ENCODE measurements at places on chromosomes 4 and X. TPM values are rescaled to one million over a fixed set of nuclear protein-coding genes. Genes with fewer than 3 reads are reported as not detected.

Gene LDB2
- not detected for total RNA-seq

DNA sequence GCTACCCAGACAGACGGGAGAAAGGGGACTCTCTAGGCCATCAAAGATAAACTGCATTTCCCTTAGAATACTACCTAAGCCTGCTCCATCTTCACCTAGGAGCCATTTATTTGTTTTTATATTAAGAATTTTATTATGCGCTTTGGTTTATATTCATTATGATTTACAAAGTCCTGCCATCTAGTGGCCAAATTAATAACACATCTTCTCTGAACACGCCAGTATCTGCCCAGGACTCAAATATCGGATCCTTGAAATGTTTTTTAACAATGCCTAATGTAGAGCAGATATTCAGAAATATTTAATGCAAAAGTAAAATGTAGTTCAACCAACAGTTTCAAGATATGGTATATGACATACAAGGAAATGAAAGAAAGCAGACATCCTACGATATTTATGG is 20.8 kb upstream of the PRPS2 start:
- no peaks in the 10 kb centered on the region for H3K36me3 ChIP-seq
- H3K27ac ChIP-seq: no peak overlapping the region
- DNase-seq: no peak
- no peaks in the 10 kb centered on the region for H3K4me1 ChIP-seq
- H3K27me3 ChIP-seq: no peaks in the 10 kb centered on the region

Gene RENBP
- total RNA-seq: 0.62 TPM

GRCh38 chrX:103215425-103215991 is 600 bp downstream of the BEX4 start:
- peaks cover 13% of the 10 kb centered on the region for H3K27me3 ChIP-seq
- DNase-seq: no peak
- H3K4me1 ChIP-seq: peaks cover 5% of the 10 kb centered on the region
- no peak overlapping the region for H3K27ac ChIP-seq
- H3K4me3 ChIP-seq: peak overlapping the region; percentile 50

GRCh38 chrX:9333873-9334560 is 130.8 kb upstream of the TBL1X start:
- no peak for DNase-seq
- no peaks in the 10 kb centered on the region for H3K4me1 ChIP-seq
- no peaks in the 10 kb centered on the region for H3K36me3 ChIP-seq

GRCh38 chrX:920234-920799 is 289.7 kb downstream of the SHOX start:
- DNase-seq: no peak
- H3K27me3 ChIP-seq: no peaks in the 10 kb centered on the region
- H3K36me3 ChIP-seq: no peaks in the 10 kb centered on the region
- H3K4me1 ChIP-seq: no peaks in the 10 kb centered on the region
- H3K27ac ChIP-seq: no peak overlapping the region

Gene AMMECR1
- total RNA-seq: 15.0 TPM

DNA sequence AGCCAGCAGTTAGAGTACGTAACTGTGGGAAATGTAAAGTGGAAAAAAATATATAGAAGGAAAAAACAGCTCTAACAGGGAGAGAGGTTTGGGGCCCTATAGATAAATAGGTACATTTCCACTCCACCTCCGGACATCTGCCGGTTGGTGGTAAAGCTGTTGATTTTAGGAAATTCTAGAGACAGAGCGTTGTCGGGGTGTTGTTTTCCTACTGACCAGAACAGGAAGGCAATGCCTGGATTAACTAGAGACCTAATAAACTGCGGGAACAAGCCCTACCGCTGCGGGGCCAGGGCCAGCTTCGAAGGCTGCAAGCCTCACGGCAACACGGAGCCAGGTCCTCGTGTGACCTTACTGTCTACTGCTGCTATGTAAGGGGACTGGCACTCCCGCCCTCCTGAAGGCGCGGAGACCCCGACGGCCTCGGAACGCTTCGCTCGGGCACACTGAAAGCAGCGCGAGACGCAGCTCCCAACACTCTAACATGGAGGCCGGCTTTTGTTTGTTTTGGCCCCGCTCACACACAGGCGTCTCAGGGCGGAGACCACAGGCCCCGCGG is 702 bp upstream of the CDKN2AIP start:
- H3K36me3 ChIP-seq: peaks cover 29% of the 10 kb centered on the region
- peaks cover 46% of the 10 kb centered on the region for H3K4me1 ChIP-seq
- H3K27ac ChIP-seq: peak overlapping the region; percentile 98
- H3K27me3 ChIP-seq: no peaks in the 10 kb centered on the region
- H3K4me3 ChIP-seq: peak overlapping the region; percentile 86
- DNase-seq: no peak

DNA sequence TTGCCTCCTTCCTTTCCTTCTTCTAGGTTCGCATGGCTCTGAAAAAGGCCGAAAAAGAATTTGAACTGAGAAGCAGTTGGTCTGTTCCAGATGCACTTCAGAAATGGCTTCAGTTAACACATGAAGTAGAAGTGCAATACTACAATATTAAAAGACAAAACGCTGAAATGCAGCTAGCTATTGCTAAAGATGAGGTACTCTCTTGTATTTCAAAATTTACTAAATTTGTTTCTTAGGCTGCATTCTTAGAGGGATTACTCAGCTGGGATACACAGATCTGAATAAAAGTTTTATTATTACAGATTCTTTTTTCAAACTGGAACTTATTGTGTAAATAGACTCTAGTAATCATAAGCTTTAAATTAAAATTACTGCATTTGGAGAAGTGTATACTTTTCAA is 146.9 kb downstream of the STIM2 start:
- no peak overlapping the region for H3K27ac ChIP-seq
- H3K27me3 ChIP-seq: no peaks in the 10 kb centered on the region
- no peaks in the 10 kb centered on the region for H3K4me1 ChIP-seq
- H3K36me3 ChIP-seq: no peaks in the 10 kb centered on the region

GRCh38 chrX:19720236-19720635 is 167.2 kb downstream of the SH3KBP1 start:
- no peak overlapping the region for H3K27ac ChIP-seq
- no peaks in the 10 kb centered on the region for H3K27me3 ChIP-seq
- no peaks in the 10 kb centered on the region for H3K36me3 ChIP-seq
- DNase-seq: no peak

- no peaks in the 10 kb centered on the region for H3K27me3 ChIP-seq
- no peaks in the 10 kb centered on the region for H3K4me1 ChIP-seq
- H3K27ac ChIP-seq: no peak overlapping the region
- H3K36me3 ChIP-seq: no peaks in the 10 kb centered on the region
- no peak overlapping the region for H3K4me3 ChIP-seq
Observed at GRCh38 chrX:67415937-67416336, 127.9 kb upstream of the AR start.

DNA sequence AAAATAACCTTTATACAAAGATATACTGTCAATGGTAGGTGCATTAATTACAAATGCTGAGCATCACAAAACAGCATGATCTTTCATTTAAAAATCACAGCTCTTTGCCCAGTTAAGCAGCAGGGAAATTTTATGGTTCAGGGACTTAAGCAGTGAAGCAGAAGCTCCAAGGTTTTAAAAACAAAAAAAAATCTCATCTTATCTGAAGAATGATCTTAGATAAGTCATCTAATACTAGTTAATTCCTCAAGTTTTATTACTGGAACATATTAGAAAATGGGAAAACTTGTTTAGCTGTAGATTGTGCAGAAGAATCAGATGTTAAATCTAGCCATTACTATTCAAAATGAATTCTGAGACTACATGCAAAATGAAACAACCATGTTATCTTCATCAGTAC is 289.9 kb downstream of the GASK1B start:
- no peak overlapping the region for H3K4me3 ChIP-seq
- DNase-seq: no peak
- H3K4me1 ChIP-seq: no peaks in the 10 kb centered on the region
- H3K27me3 ChIP-seq: no peaks in the 10 kb centered on the region
- H3K36me3 ChIP-seq: no peaks in the 10 kb centered on the region

- H3K4me1 ChIP-seq: no peaks in the 10 kb centered on the region
- H3K36me3 ChIP-seq: no peaks in the 10 kb centered on the region
- no peak overlapping the region for H3K27ac ChIP-seq
- DNase-seq: no peak
Observed at GRCh38 chr4:54930226-54930625, 195.2 kb downstream of the KDR start.

GRCh38 chr4:163269869-163270268 is 62.5 kb downstream of the NPY1R start:
- DNase-seq: no peak
- no peak overlapping the region for H3K4me3 ChIP-seq
- no peaks in the 10 kb centered on the region for H3K27me3 ChIP-seq
- no peaks in the 10 kb centered on the region for H3K4me1 ChIP-seq
- no peaks in the 10 kb centered on the region for H3K36me3 ChIP-seq
- no peak overlapping the region for H3K27ac ChIP-seq

Gene GABRQ
- 0.03 TPM for total RNA-seq

- H3K27me3 ChIP-seq: no peaks in the 10 kb centered on the region
- H3K27ac ChIP-seq: no peak overlapping the region
- H3K4me1 ChIP-seq: no peaks in the 10 kb centered on the region
- no peaks in the 10 kb centered on the region for H3K36me3 ChIP-seq
- no peak overlapping the region for H3K4me3 ChIP-seq
- no peak for DNase-seq
Observed at GRCh38 chr4:161287678-161288352, 876.0 kb downstream of the FSTL5 start.

DNA sequence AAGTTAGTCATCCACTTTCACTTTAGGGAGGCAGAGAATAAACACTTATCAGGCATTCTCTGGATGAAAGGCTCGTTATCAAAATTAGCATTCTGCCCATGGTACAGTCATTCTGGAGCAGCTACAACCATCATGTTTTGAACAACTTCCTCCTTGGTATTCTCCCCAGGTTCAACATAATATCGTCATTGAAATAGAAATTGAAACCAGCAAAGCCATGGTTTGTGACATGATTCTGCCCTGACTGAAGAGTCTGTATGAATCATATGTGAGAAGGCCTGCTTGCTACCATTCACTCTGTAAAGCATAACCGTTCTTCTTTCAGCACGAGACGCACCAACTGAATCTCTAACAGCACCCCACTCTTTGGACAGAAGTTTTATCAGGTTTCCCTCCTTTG is 127.5 kb upstream of the RADX start:
- H3K27me3 ChIP-seq: no peaks in the 10 kb centered on the region
- no peak overlapping the region for H3K4me3 ChIP-seq
- no peaks in the 10 kb centered on the region for H3K4me1 ChIP-seq

Gene RADX
- total RNA-seq: 5.2 TPM

DNA sequence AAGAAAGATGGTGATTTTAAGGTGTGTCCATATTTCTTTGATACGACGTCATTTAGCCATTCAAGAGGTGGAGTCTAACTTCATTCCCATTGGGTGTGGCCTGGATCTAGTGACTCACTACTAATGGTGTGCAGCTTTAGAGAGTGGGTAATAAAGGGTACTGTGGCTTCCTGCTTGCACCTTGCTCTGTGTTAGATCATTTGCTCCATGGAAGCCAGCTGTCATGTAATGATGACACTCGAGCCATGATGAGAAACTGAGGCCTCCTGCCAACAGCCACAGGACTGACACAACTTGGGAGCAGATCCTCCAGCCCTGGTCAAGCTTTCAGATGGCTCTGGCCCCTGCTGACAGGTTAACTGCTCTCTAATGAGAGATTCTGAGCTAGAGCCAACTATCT is 82.0 kb downstream of the UNC5C start:
- H3K4me1 ChIP-seq: no peaks in the 10 kb centered on the region
- no peak for DNase-seq
- H3K36me3 ChIP-seq: no peaks in the 10 kb centered on the region
- no peak overlapping the region for H3K27ac ChIP-seq

- no peak for DNase-seq
- no peak overlapping the region for H3K27ac ChIP-seq
- H3K4me1 ChIP-seq: no peaks in the 10 kb centered on the region
Observed at GRCh38 chr4:167492007-167492406, 257.7 kb upstream of the SPOCK3 start.

Gene JAKMIP1
- total RNA-seq: not detected

Measured in Panc1 (cell line).